ENCODE measurements at places on chromosomes 6 and 20. TPM values are rescaled to one million over a fixed set of nuclear protein-coding genes. Genes with fewer than 3 reads are reported as not detected.

- DNase-seq, result no peak
- H3K4me3 ChIP-seq, result no peak overlapping the region
- no peaks in the 10 kb centered on the region for H3K27me3 ChIP-seq
- H3K4me1 ChIP-seq, result no peaks in the 10 kb centered on the region
Observed at GRCh38 chr20:14848806-14849205, 511.4 kb upstream of the FLRT3 start.

The FOXQ1 gene
- total RNA-seq, result not detected

GRCh38 chr6:7647504-7647903 is 57.5 kb downstream of the SNRNP48 start:
- H3K27me3 ChIP-seq, result no peaks in the 10 kb centered on the region
- no peak overlapping the region for H3K27ac ChIP-seq
- peaks cover 3% of the 10 kb centered on the region for H3K4me1 ChIP-seq
- no peak overlapping the region for H3K4me3 ChIP-seq

The NRSN1 gene
- not detected for total RNA-seq

The HCK gene
- total RNA-seq, result not detected

GRCh38 chr6:109595998-109596397 is 95.0 kb downstream of the AK9 start:
- H3K4me1 ChIP-seq, result no peaks in the 10 kb centered on the region
- H3K36me3 ChIP-seq, result no peaks in the 10 kb centered on the region
- no peaks in the 10 kb centered on the region for H3K27me3 ChIP-seq
- H3K27ac ChIP-seq, result no peak overlapping the region
- H3K4me3 ChIP-seq, result no peak overlapping the region
- peak; percentile 57 for DNase-seq

DNA sequence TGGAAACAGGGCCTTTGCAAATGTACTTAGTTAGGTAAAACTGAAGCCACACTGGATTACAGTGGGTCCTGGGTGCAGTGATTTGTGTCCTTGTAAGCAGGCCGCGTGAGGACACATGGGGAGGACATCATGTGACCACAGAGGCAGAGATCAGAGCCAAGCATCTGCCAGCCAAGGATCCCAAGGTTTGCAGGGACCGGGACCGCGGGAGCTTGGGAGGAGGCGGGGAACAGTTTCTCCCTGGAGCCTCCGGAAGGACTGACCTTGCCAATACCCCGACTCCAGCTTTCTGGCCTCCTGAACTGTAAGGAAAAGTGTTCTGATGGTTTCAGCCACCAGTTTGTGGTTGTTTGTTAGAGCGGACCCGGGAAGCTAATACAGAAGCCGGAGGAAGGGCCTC is 500.9 kb downstream of the PREX1 start:
- no peak for DNase-seq
- 0 out of 2 replicates have a peak, but pooled peaks cover 2% of the 10 kb centered on the region for H3K4me1 ChIP-seq
- H3K4me3 ChIP-seq, result no peak overlapping the region
- H3K27ac ChIP-seq, result no peak overlapping the region

DNA sequence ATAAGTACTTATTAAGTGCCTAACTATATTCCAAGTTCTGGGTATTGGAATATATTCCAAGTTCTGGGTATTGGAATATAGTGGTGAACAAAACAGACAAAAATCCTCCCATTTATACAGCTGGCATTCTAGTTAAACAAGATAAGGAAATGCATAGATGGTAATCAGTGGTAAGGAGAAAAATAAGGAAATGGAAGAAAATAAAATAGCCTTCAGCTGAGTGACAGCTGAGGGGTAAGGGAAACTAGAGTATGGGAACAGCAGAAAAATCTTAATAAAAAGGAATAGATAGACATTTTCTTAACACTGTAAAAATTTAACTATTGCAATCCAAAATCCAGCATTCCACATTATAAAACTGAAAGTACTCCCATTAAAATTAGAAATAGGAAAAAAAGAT is 17.2 kb upstream of the WFDC10A start:
- DNase-seq, result no peak
- H3K27ac ChIP-seq, result no peak overlapping the region
- no peaks in the 10 kb centered on the region for H3K4me1 ChIP-seq
- no peaks in the 10 kb centered on the region for H3K36me3 ChIP-seq

The VWA7 gene
- total RNA-seq, result 0.28 TPM

The SLC22A7 gene
- not detected for total RNA-seq

DNA sequence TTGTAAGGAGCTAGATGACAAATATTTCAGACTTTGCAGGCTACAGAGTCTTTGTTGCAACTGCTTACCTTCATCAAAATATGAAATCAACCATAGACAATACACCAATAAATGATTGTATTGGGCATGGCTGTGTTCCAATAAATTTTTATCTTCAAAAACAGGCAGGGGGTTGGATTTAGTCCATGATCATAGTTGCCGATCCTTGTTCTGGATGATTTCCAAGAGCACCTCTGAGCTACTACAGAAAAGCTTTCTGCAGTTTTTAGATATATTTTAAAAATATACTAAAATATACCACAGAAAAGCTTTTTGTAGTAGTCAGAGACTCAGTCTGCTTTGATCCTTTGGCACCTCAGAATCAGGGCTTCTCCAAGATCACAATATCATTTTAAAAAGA is 145.0 kb downstream of the HTR1B start:
- no peaks in the 10 kb centered on the region for H3K27me3 ChIP-seq
- no peaks in the 10 kb centered on the region for H3K4me1 ChIP-seq
- no peak overlapping the region for H3K27ac ChIP-seq
- no peak overlapping the region for H3K4me3 ChIP-seq
- no peaks in the 10 kb centered on the region for H3K36me3 ChIP-seq
- DNase-seq, result no peak

DNA sequence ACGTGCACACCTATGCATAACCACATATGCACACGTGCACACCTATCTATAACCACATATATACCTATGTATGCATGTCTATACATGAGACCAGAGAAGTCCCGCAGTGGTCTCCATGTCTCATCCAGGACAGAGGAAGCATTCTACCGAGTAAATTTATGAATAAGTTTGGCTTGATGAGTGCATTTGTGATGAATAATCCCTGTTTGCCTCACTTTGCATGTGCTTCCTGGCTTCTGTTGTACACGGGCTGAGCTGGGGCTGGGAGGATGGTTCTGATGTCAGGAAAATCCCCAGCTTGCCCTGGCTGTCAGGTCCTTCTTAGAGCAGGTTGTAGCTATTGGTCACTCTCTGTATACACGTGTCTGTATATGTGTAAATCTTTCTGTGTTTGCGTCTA is 157.6 kb upstream of the RPS6KA2 start:
- peak; percentile 4 for DNase-seq
- H3K27me3 ChIP-seq, result peaks cover 2% of the 10 kb centered on the region
- no peak overlapping the region for H3K4me3 ChIP-seq
- H3K4me1 ChIP-seq, result no peaks in the 10 kb centered on the region
- H3K27ac ChIP-seq, result no peak overlapping the region

- no peak for DNase-seq
- H3K4me3 ChIP-seq, result no peak overlapping the region
- H3K27ac ChIP-seq, result no peak overlapping the region
- no peaks in the 10 kb centered on the region for H3K27me3 ChIP-seq
- H3K36me3 ChIP-seq, result no peaks in the 10 kb centered on the region
Observed at GRCh38 chr6:40444312-40444711, 142.9 kb downstream of the LRFN2 start.

DNA sequence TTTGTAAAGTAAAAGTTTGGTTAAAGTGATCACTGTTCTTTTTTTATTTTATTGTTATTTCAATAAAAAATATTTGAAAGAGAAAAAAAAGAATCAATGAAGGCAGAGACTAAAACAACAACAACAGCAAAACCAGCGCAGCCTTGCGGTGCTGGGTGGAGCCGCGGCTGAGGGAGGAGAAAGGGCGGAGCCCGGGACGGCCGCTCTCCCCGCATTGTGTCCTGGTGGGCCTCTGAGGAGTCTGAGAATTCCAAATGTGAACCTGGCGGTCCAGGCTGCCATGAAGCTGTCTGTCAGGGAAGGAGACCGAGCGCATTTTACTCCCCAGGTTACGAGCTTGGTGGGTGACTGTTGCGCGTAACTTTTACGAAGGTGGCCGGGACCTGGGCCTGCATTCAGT is 43.2 kb downstream of the TMEM242 start:
- no peaks in the 10 kb centered on the region for H3K27me3 ChIP-seq
- DNase-seq, result no peak
- no peaks in the 10 kb centered on the region for H3K36me3 ChIP-seq
- H3K4me1 ChIP-seq, result peaks cover 2% of the 10 kb centered on the region

DNA sequence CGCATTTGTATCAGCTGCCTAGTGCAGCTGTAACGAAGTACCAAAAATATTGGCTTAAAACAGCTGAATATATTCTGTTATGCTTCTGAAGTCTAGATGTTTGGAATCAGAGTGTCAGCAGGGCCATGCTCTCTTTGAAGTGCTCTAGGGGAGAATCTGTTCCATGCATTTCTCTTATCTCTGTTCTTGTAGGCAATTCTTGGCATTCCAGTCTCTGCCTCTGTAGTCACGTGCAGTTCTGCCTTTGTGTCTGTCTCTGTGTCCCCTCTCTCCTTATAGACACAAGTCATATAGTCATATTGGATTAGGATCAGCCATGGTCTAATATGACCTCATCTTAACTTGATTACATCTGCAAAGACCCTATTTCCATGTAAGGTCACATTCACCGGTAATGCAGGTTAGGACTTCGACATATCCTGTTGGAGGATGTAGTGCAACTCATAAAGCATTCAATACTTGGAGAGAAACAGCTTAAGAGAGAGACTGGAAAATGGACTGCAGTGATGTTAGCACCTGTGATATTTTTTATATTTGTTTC is 18.6 kb downstream of the FAM83B start:
- H3K4me3 ChIP-seq, result no peak overlapping the region
- no peak for DNase-seq
- no peaks in the 10 kb centered on the region for H3K27me3 ChIP-seq
- H3K36me3 ChIP-seq, result no peaks in the 10 kb centered on the region
- no peak overlapping the region for H3K27ac ChIP-seq

DNA sequence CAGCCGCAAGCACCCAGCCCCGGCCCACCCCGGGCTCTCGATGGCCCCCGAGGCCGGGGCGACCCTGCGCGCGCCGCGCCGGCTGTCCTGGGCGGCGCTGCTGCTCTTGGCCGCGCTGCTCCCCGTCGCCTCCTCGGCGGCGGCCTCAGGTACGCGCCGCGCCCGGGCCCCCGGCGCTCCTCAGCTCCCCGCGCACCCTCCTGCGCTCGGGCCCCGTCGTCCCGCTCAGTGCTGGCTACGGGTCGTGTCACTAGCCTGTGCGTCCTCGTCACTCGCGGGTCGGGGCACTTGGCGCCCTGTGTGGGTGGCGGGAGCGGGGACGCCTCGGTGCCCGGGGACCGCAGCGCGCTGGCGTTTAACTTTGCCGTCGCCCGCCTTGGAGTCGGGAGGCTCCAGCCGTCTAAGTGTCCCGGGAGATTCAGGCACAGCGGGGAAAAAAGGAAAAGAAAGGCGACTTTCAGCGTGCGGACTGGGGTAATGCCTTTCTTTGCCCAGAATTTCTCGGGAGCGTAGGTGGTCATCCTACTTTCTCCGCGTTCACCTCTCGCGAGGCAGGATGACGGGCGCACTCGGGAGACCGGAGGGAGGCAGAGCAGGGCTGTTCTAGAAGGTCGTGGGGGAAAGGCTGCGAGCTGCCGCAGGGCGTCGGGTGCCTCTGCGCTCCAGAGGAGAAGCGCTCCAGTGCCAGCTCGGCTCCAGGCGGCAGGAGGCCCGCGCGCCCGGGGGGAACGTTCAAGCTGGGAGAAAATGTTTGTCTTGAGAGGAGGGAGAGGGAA is 545 bp downstream of the FNDC1 start:
- H3K27ac ChIP-seq, result no peak overlapping the region
- H3K36me3 ChIP-seq, result no peaks in the 10 kb centered on the region
- peaks cover 1% of the 10 kb centered on the region for H3K4me1 ChIP-seq
- peak; percentile 14 for DNase-seq

The LCA5 gene
- 2.0 TPM for total RNA-seq

The ZNF76 gene
- 15.3 TPM for total RNA-seq

- no peaks in the 10 kb centered on the region for H3K27me3 ChIP-seq
- no peak overlapping the region for H3K4me3 ChIP-seq
- peaks cover 10% of the 10 kb centered on the region for H3K36me3 ChIP-seq
- H3K27ac ChIP-seq, result no peak overlapping the region
- peaks cover 22% of the 10 kb centered on the region for H3K4me1 ChIP-seq
Observed at GRCh38 chr20:63695424-63696305, 787 bp upstream of the TNFRSF6B start.

The SLC22A16 gene
- total RNA-seq, result not detected

- peaks cover 10% of the 10 kb centered on the region for H3K36me3 ChIP-seq
- DNase-seq, result no peak
- no peak overlapping the region for H3K4me3 ChIP-seq
Observed at GRCh38 chr6:63685446-63686379, 50.1 kb downstream of the PHF3 start.

The SUMO4 gene
- total RNA-seq, result 2.2 TPM

The NKAIN2 gene
- total RNA-seq, result not detected

DNA sequence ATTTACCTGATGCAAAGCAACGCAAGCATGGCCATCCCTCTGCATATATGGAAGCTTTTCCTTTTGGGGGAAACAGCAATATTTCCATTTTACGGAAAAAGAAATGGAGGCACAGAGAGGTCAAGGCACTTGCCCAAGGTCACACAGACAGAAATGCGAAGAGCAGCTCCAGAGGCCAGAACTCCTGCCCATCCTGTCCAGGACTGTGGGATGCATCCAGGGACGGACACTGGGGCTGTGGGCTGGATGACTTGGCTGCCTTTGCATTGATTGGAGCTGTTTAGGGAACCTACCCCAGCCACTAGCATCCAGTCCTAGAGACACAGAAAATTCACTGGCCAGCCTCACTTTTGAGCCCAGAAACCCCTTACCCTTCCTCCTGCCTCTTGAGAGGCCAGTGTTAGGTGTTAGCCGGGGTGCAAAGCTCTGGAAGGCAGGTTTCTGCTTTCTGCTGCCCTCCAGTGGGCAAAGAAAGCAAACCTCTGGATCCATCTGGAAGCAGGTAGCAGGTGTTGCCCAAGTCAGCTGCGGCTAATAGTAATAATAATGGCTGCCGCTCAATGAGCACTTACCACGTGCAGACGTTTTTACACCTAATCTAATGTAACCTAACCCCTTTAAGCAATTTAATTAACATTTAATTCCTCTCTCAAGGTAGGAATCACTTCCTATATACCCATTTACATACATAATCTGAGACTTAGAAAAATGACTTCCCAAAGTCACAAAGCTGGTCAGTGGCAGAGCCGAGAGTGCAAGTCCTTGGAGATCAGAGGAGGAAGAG is 31.7 kb upstream of the CCN5 start:
- DNase-seq, result peak; percentile 42
- H3K36me3 ChIP-seq, result no peaks in the 10 kb centered on the region
- peaks cover 9% of the 10 kb centered on the region for H3K27me3 ChIP-seq
- H3K4me3 ChIP-seq, result no peak overlapping the region
- no peak overlapping the region for H3K27ac ChIP-seq

The SNX5 gene
- total RNA-seq, result 85.0 TPM

Data from IMR-90 (cell line).